ENCODE measurements at places on chromosomes 11 and 22.

GRCh38 chr22:45550416-45550815 is 47.7 kb downstream of the FBLN1 start:
- DNase-seq, result no peak

DNA sequence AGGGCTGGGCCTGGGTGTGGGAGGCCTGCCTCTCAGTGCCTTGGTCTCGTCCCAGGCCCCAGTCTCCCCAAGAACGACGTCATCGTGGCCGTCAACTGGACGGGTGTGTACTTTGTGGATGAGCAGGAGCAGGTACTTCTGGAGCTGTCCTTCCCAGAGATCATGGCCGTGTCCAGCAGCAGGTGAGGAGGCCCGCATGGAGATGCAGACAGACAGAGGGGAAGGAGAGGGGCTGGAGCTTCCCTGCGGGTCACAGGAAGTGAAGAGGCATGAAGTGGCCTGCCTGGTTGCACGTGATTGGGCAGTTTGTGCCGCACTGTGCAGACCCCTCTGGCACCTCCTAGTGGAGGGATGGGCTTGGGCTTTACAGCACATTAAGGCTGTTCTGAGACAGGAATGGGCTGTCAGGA is 70.4 kb downstream of the MYO7A start:
- no peak for DNase-seq

- DNase-seq, result no peak
Measured at GRCh38 chr11:130600139-130600538, 151.7 kb downstream of the ADAMTS15 start.

GRCh38 chr22:33894036-33894435 is 26.2 kb downstream of the LARGE1 start:
- no peak for DNase-seq

- no peak for DNase-seq
Measured at GRCh38 chr11:78651136-78651775, 76.6 kb upstream of the NARS2 start.

DNA sequence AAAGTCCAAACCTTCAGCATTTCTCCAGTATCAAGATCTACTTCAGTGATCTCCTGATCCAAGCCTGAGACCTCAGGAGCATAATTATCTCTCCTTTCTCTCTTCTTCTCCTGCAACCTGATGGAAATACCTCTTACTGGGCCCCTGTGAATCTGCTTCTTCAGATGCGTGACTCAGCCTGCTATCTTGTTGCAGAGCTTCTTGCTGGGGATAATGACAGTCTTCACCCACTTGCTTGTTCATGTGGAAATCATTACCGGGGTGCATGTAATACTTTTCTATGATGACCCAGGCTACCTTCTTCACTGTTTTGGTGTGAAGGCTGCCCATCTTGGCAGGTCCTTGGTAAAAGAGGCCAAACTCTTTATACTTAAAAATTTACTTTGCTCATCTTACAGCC is 140.0 kb upstream of the POU2AF2 start:
- no peak for DNase-seq

DNA sequence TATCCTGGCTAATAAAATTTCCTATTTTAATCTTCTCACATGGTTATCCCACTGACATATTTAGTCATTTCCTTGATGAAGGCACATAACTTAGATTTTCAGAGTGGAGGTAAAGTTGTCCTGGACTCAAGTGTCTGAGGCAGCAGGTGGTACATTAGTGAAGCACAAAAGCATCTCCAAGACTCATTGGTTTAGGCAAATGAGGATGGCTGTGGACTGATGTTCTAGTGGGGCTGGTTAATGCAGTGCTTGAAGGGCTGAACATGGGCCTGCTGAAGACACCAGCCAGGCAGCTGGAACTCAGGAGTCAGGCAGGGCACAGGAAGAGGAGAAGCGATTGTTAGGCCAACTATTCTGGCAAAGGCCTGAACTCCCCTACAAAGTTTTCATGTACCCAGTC is 76.3 kb upstream of the SESN3 start:
- no peak for DNase-seq

DNA sequence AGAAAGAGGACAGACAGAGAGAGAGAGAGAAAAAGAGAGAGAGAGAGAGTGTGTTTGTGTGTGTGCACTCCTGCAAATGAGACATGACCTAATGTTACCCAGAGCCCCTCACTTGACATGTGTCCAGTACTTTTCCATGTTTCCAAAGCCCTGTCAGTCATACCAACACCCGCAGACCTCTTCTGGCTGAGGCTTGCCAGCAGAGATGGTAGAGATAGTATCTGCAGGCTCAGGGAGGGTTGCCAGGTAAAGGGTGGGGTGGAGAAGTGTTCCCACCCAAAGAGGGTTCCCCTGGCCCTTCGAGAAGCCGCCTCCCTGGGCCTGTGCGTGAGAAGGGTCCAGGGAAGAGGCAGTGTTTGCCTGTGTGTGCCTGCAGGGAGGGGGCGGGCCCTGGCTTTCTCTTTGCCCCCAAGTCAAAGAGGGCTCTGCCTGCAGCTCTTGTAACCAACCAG is 40.7 kb downstream of the POU2F3 start:
- DNase-seq, result no peak

DNA sequence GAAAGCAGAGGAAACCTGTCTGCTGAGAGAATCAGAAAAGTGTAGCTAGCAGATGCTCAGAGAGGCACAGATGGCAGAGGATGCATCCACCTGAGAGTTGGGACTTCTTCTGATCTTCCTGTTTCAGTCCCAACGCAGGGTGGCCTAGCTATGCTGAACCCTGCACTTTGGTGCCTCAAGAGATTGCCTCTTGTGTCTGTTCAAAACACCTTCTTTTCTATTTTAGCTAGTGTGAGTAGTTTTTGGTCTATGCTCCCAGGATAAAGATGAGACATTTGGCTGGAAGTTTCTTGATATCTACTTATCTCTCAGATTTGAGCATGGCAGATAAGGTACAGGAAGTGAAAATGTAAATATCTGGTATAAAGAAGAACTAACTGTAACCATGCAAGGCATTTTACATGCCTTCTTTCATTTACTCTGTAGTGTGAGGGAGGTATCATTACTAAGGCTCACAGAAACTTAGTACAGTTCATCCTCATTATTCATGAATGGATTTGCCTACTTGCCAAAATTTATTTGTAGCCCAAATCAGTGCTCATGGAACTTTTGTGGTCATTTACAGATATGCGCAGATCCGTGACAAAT is 47.0 kb upstream of the PSMA1 start:
- no peak for DNase-seq

- no peak for DNase-seq
Measured at GRCh38 chr11:121337078-121337477, 44.5 kb downstream of the SC5D start.

DNA sequence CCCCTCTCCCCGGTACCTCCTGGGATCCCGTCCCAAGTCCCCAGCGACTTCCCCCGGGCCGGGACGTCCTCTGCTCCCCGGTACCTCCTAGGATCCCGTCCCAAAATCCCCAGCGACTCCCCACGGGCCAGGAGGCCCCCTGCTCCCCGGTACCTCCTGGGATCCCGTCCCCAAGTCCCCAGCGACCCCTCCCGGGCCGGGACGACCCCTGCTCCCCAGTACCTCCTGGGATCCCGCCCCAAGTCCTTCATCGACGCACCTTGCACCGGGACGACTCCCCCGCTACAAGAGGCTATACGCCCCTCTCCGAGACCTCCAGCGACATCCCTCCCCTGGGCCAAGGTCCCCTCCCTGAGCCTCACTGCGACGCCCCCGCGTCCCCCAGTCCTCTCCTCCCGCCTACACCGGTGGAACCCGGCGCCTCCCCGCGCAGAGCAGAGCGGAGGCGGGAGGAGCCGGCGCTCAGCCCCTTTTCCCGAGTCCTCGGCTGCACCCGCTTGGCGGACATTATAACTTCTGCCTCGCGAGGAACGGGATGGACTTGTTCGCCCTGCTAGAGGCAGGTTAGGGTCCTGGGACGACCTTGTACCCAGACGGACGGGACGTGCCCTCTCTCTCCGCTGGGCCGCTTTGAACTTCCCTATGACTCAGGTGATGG is 912 bp downstream of the KREMEN1 start:
- DNase-seq, result no peak

GRCh38 chr22:47307326-47307725 is 544.9 kb downstream of the TBC1D22A start:
- no peak for DNase-seq

DNA sequence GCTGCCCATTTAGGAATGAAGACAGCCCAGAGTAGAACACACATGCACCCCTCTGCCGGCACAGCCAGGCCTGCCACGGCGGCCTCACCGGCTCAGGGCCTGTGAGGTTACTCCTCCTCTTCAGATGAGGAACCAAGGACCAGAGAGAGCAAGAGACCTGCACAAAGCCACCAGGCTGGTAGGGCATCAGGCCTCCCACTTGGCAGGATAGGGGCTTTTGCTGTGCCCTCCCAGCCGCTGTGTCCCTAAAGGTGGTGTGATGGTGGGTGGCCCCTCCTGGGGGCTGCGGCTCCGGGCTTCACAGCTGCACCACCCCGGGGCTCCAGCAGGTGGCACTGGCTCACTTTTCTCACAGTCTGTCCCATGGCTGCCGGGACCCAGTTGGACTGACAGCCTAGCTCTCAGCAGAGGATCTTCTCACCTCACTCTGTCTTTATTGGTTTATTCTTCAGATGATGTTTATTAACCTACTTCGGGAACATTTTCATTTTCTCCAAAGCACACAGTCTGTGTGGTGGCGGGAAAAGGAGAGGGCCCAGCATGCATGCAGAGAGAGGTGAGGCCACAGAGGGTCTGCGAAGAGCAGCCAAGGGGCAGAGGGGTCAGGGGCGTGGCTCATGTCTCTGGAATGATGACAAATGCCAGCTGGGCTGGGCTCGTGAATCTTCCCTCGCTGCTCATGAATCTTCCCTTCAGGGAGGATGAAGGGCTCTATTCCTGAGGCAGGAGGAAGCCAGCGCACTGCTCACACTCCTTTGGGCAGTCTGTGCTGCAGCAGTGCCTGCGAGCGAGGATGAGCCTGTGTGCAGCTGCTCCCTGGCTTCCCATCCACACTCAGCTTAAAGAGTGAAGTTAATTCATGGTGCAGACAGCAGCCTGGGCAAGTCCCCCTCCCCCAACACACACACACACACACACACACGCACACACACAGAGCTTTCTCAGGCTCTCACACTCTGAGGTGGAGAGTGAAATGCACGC is 101.1 kb upstream of the PITPNB start:
- peak; percentile 44 for DNase-seq

DNA sequence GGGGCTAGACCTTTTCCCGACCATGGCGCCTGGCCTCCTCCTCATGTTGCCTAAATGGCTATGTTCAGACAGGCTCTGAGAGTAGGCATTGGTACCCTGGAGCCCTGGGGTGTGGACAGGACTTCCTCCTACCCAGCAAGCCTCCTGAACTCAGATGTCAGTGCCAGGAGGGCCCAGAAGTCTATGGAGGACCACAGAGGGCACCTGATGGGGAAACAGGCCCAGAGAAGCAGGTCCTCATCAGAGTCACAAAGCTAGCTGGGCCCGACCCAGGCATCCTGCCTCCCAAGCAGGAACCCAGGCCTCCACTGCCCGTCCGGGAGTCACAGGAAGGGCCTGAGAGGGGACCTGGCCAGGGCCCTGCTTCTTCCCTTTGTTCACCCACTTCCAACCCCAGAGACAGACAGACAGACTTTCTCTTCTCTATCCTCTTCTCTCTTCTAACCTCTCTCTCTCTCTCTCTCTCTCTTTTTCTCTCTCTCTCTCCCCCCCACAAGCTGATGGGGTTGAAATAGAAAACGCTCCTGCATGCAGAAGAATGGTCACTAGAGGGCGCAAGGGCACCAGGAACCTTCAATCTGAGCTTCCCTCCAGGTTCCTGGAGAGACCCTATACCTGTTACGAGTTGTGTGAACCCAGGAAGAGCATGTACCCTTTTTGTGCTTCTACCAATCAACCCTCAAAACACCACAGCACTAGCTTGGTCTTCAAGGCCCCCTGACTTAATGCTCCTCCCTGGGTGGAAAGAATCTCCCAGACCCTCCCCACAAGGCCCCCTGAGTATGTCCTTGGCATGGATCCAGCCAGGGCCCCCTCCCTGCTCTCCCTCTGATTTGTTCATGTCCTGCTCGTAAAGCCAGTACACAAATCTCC is 27.1 kb downstream of the ARAP1 start:
- peak; percentile 88 for DNase-seq

DNA sequence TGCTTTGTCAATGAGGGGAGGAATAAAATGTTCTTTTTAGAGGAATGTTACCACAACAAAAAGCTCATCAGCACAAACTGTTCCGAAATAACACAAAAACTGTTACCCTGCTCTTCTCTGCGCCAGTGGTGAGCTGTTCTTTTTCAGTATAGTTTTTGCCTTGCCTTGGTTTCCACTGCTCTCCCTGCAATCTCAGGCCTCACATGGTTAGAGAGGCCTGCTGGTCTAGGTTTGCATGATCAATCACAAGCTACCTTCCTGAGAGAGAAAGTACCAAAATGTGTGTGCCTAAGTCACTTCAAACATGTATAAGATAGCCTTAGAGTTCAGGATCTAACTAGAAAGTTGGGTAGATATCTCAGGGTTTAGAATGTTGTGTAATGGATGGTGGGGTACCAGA is 114.6 kb downstream of the STIM1 start:
- DNase-seq, result no peak

DNA sequence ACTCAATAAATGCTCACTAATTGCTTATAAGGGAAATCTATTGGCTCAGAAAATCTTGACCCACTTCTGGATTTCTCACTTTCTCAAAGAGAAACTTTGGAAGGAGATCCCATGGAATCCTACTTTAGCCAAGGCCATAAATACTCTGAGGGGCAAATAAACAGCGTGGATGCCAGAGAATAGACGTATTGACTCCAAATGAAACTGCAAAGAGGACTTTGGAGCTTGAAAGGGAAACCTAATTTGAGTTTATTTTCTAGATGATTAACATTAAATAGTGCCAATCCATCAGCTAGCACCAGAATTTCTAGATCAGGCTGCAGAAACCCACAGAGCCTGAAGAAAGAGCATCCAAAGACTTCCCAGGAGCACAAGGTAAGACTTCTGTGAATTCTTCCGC is at the start of gene MS4A18:
MS4A18 (plus strand) TSS at position 301 of the 400 bp plus-strand sequence.
- DNase-seq, result no peak

DNA sequence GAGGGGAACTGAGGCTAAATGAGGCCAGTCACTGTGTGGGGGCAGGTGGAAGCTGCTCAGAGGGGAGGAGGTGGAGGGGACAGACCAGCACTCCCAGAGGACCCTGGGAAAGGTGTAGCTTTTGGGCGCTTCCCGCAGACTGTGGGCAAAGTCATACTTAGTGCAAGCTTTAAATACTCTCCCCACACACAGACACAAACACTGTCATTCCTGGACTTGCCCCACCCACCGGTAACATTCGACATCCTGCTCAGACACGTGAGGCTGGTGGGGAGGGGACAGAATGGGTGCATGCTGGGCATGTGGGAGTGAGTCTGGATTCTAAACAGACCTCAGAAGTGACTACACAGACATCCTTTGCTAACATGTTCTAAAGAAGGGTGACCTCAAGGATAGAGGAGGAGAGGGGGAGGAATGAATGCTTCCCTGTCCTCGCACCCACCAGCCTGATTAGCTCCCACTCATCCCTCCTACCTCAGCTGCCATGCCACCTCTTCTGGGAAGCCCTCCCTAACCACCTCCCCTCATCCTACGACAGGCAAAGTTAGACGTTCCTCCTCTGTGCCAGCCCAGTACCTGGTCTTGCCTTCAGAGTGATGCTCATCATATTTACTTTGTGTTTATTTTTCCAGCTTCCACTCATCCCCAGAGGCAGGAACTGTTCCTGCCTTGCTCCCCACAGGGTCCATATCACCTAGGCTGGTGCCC is 22.2 kb downstream of the TSKU start:
- DNase-seq, result no peak
